ENCODE measurements at places on chromosomes 7 and 10.

GRCh38 chr10:48251525-48252353 lies 22.8 kb downstream of the FRMPD2 start:
- DNase-seq = no peak

DNA sequence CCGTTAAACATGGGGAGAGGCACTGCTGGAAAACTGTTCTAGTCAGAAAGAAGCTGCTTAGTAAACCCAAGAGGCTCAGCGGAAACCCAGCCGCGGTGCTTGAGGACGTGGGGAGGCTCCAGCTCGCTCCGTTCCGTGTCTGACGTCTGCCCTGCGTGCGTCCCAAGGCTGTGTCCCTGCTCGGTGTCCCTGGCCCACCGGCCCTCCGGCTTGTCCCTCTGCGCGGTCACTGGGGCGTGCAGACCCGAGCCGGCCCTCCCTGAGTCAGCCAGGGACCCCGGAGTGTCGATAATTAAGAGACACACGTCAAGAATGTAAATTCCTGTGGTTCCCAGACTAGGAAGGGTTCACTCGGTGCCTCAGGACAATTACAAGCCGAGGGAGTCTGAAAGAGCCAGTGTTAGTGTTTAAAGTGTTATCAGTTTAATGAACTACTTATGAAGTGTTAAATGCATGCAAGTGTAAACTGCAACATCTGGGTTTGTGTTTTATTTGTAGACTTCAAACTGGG lies 98.9 kb downstream of the WDR11 start:
- no peak for DNase-seq

DNA sequence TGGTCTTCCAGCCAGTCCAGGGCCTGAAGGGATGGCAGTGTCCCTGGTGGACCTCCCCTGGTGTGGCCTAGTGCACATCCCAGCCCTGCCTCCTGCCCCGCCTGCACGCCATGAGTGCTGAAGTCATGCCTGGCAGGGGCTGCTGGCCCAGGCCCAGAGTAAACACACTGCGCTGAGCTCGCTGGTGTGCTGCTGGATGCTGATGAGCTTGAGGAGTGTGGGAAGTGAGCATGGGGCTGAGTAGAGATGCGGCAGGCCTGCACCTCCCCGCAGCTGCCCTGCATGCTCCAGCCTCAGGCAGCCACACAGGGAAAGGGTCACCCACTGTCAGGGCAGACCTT lies 43.2 kb downstream of the HTRA1 start:
- no peak for DNase-seq

DNA sequence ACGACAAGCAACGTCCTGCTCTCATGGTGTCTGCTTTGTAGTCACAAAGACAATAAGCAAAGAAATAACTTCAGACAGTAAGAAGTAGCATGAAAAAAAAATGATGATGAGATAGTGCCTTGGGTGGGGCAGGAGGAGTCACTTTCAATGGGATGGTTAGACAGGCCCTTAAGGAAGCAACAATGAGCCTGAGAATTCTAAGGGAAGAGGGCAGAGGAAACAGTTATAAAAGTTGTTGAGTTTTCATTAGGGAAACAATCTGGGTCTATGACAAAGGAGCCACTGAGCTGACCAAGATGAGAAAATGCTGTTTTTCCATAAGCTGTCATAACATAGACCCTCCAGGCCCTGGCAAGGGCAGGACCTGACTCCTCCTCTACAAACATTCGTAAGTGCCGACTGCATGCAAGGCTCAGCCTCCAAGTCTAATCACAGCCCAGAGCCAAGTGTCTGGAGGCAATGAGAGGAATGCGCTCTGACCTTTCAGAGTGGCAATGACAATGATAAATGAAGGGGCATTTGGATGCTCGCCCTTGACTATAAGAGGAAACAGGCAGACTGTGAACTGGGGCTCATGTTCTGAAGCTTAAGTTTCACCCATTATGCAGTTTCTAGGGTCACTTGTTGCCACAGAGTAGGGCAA lies 43.7 kb downstream of the PPP1R3C start:
- DNase-seq = no peak

- DNase-seq = no peak
These were observed 69.7 kb downstream of the MRC1 start for GRCh38 chr10:17878896-17879295.

DNA sequence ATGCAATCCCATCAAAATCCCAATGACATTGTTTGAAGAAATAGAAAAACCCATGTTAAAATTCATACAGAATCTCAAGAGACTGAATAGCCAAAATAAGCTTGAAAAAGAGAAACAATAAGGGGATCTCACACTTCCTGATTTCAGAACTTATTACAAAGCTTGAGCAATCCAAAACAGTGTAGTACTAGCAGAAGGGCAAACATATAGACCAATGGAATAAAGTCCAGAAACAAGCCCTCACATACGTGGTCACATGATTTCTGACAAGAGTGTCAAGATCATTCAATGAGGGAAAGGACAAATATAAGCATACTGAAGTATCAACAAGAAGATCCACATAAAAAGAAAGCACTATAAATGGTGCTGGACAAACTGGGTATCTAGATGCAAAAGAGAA lies 31.9 kb downstream of the MICU1 start:
- no peak for DNase-seq

GRCh38 chr7:127872122-127872521 lies 159.1 kb downstream of the LRRC4 start:
- no peak for DNase-seq

- no peak for DNase-seq
These were observed 586.8 kb upstream of the MGMT start for GRCh38 chr10:128880159-128880725.

DNA sequence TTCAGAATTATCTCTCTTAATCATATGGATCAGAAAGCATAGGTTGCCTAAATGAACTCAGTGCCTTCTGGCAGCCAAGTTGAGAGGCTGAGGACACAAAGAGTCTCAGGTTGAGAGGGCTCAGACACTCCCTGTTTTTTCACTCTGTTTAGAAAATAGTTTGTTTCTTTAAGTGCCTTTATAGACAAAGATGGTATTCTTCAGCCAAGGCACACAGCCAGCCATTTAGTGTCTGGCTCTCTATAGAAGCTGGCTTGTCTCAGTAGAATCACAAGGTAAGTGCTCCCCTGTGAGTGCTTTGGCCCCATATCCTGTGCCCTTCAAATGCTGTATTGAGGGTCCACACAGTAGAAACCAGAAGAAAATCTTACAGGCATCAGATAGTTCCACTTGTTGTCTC lies 3.6 kb downstream of the GPR158 start:
- no peak for DNase-seq

- DNase-seq = no peak
These were observed 119.4 kb downstream of the RAB11FIP2 start for GRCh38 chr10:117927332-117927731.

- no peak for DNase-seq
These were observed 5.3 kb downstream of the CYP3A7 start for GRCh38 chr7:99729486-99730237.

GRCh38 chr7:112167147-112167546 lies 39.1 kb downstream of the DOCK4 start:
- DNase-seq = no peak

DNA sequence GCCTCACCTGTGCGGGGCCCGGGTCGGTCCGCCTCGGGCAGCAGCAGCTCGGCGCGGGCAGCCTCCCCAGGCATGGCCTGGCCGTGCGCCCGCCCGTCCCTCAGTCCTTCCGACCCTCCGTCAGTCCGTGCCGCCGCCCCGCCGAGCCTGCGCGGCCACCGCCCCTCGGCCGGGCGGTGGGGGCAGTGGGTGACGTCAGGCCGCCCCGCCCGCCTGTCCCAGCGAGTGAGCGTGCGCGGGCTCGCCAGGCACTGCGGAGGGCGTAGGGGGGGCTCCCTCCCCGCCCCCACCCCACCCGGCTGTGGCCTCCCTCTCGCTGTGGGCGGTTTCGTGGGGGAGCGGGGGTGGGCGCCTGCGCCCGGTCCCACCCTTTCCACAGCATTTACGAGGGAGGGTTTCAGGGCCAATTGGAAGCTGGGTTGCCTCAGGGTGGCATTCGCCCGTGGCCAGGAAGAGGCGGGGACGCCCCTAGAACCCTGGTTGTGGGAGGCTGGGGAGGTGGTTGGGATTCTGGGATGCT lies at the start of gene NACAD:
Gene NACAD (minus strand): TSS at position 149 of the 520 bp plus-strand sequence. CDS start 75 bp downstream, at position 74.
- DNase-seq = no peak

- DNase-seq = no peak
These were observed 256.8 kb downstream of the ELFN1 start for GRCh38 chr7:1926908-1927306.

- DNase-seq = no peak
These were observed 131.0 kb upstream of the EEPD1 start for GRCh38 chr7:36021917-36022550.

GRCh38 chr10:98429320-98430072 lies 14.5 kb upstream of the PYROXD2 start:
- DNase-seq = no peak

DNA sequence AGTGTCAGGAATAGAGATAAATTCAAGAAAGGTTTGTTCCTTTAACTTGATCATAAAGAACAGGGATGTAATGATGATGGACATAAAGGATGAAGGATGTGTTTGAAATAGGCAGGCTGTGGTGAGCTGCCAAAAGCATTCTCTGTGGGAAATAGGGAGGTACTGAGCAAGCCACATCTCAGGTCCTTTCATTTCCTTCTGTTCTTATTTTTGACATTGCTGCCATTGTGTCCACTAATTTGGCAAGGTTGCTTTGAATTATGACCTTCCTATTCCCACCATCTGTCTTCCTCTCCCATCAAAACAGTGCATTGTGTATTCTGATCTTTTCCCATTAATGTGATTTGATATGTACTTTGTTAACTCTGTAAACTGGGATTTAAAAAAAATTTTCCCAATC lies 9.4 kb downstream of the SCRN1 start:
- DNase-seq = no peak

DNA sequence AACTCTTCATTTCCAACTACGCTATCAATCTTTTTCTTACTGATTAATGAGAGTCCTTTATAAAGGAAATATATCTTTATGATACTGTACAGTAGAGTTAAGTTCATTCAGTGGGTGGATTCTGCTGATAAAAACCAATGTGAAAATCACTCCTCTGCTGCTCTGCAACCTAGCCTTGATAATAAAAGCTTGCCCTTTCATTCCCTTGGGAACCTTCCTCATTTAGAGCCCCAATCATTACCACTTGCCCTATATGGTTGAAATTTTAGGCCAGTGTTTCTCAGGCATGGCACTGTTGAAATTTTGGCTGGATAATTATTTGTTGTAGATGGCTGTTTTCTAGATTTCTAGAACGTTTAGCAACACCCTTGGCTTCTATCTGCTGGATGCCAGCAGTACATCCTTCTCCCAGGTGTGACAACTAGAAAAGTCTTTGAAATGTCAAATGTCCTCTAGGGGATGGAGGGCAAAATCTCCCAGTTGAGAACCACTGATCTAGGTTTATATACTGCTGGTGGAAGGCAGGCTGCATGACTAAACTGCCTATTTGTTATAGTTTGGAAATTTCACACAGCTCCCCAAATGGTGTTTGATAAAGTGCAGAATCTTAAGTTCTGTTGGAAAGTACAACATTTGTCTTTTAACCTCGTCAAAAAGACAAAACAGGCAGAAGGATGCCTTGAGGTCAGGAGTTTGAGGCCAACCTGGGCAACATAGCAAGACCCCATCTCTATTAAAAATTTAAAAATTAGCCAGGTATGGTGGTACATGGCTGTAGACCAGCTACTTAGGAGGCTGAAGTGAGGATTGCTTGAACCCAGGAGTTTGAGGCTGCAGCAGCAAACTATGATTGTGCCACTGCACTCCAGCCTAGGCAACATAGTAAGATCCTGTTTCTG lies 8.9 kb upstream of the SIRT1 start:
- no peak for DNase-seq

DNA sequence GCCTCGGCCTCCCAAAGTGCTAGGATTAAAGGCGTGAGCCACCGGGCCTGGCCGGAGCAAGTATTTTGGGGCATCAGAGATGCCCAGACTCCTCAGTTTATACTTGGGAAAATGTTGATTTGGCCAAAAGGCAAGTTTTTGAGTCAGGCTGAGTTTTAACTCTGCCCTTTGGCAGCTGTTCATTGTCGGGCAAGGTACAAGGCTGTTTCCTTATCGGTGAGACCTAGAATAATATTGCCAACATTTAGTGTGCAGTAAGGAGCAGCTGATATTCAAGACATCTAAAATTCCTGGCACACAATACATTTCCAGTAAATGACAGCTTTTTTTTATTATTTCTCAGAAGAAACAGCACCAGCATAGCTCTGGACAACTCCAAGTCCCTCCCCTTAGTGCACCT lies 147.6 kb upstream of the C7orf33 start:
- no peak for DNase-seq

- DNase-seq = no peak
These were observed 6.0 kb upstream of the MNX1 start for GRCh38 chr7:157016352-157017041.

- DNase-seq = no peak
These were observed 63.7 kb upstream of the LAMB4 start for GRCh38 chr7:108193594-108194498.

GRCh38 chr7:88309819-88310218 lies 3.1 kb upstream of the STEAP4 start:
- no peak for DNase-seq

GRCh38 chr10:132820056-132820455 lies 34.1 kb upstream of the NKX6-2 start:
- no peak for DNase-seq
